ENCODE measurements at places on chromosomes 2 and 18. TPM values are rescaled to one million over a fixed set of nuclear protein-coding genes. Genes with fewer than 3 reads are reported as not detected.

GRCh38 chr2:164917296-164917903 is 37.9 kb downstream of the SLC38A11 start:
- H3K36me3 ChIP-seq = no peaks in the 10 kb centered on the region
- no peaks in the 10 kb centered on the region for H3K4me1 ChIP-seq
- H3K27ac ChIP-seq = no peak overlapping the region
- H3K27me3 ChIP-seq = no peaks in the 10 kb centered on the region
- no peak for DNase-seq

- no peak overlapping the region for H3K27ac ChIP-seq
- no peaks in the 10 kb centered on the region for H3K36me3 ChIP-seq
- H3K4me1 ChIP-seq = no peaks in the 10 kb centered on the region
- no peak overlapping the region for H3K4me3 ChIP-seq
These were observed 53.5 kb upstream of the ASAP2 start for GRCh38 chr2:9152975-9153642.

DNA sequence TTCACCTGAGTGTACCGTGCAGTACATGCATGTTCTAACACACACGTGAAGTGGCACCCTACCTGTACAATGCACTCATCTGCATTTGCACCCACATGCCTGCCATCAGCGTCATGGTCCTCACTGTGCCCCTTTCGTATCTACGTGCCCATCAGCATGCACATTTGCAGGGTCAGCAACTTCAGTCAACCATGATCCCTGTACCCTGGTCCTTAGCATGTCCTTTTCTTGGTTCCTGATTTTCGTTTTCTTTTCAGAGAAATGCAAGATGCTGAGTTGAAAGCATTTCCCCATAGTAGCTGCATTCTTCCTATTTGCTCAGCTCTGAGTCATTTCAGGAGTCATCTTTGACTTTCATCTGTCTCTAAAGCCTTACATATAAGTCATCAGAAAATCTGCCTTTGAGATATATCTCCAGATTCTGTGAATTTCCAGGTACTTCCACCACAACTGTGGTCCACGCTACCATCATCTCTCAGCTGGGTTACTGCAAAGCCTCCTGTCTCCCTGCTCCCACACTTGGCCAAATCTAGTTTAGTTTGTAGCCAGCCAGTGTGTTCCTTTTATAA is 14.7 kb upstream of the PUM2 start:
- no peak overlapping the region for H3K27ac ChIP-seq
- no peaks in the 10 kb centered on the region for H3K4me1 ChIP-seq
- DNase-seq = no peak
- H3K27me3 ChIP-seq = no peaks in the 10 kb centered on the region
- no peak overlapping the region for H3K4me3 ChIP-seq
- H3K36me3 ChIP-seq = no peaks in the 10 kb centered on the region

- H3K4me3 ChIP-seq = no peak overlapping the region
- no peak for DNase-seq
- no peaks in the 10 kb centered on the region for H3K4me1 ChIP-seq
- H3K36me3 ChIP-seq = no peaks in the 10 kb centered on the region
- H3K27ac ChIP-seq = no peak overlapping the region
These were observed 81.3 kb downstream of the DGKD start for GRCh38 chr2:233435436-233436190.

DNA sequence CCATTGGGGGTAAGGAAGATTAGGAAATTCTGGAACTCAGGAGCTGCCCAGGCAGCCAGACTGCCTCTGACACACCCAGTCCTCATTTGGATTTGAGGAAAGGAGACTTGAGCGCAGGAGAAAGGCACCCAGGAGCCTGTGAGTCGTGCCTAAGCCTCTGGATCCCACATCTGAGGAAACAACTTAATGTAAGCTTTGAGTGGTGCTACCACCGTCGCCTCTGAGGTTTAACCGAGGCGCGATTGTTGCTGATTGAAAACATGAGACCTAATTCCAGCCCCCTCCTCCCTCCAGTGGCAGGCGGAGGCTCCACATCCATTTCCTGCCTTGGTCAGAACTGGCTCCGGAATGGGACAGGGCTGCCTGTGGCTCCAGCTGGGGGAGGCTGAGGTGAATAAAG is 176.7 kb upstream of the PKDCC start:
- H3K27me3 ChIP-seq = no peaks in the 10 kb centered on the region
- H3K4me1 ChIP-seq = no peaks in the 10 kb centered on the region
- no peak for DNase-seq

DNA sequence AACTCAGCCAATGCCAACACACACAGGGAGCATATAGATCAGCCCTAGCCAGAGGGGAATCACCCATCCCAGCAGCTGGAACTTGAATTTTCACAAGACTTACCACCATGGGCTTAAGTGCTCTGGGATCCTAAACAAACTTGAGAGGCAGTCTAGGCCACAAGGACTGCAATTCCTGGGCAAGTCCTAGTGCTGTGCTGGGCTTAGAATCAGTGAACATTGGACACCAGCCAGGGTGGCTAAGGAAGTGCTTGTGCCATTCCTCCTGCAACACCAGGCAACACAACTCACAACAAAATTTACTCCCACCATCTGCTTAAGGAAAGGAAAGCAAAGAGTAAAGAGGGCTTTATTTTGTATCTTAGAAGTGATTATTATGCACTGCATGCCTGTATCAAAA is 38.9 kb downstream of the SRD5A2 start:
- H3K27ac ChIP-seq = no peak overlapping the region
- H3K36me3 ChIP-seq = no peaks in the 10 kb centered on the region
- no peak overlapping the region for H3K4me3 ChIP-seq
- H3K27me3 ChIP-seq = no peaks in the 10 kb centered on the region

GRCh38 chr2:50955081-50955480 is 76.9 kb downstream of the NRXN1 start:
- DNase-seq = no peak
- H3K4me1 ChIP-seq = no peaks in the 10 kb centered on the region
- no peaks in the 10 kb centered on the region for H3K36me3 ChIP-seq
- no peak overlapping the region for H3K27ac ChIP-seq
- H3K4me3 ChIP-seq = no peak overlapping the region
- H3K27me3 ChIP-seq = no peaks in the 10 kb centered on the region

DNA sequence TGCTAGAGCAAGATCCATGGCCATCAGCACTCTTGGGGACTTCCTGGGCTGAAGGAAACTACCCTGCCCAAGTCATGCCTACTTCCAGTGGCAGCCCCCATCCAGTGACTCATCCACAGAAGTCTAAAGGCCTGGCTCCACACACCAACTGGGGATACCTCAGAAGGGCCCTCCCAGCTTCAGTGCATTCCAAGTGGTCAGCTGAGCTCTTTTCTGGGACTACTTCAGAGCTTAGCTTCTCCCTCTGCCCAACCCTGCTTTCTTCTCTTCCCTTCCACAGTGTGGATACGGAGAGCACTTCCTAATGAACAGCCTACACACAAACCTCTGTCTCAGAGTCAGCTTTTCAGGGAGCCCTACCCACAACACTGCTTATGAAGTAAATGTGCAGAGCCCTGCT is 66.5 kb downstream of the CLHC1 start:
- H3K27ac ChIP-seq = peak overlapping the region; percentile 14
- no peak for DNase-seq

DNA sequence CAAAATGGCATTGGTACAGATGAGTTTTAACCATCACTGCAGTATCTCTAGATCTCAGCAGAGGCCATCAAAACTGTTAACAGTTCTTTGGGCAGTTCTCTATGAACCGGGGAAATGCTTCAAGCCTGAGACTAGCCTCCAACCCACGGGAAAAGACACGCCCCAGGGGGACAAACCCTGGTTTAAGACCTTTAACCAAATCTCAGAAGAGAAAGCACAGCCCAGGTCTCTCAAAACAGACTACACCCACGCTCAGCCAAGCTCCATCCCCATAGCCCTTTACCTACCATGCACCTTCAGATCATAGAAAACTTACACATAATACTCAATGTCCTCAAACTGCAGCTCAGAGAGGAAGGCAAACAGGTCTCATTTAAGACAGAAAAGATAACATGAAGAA is 78.3 kb downstream of the TMEM163 start:
- H3K36me3 ChIP-seq = no peaks in the 10 kb centered on the region
- no peaks in the 10 kb centered on the region for H3K4me1 ChIP-seq
- H3K27me3 ChIP-seq = no peaks in the 10 kb centered on the region
- H3K4me3 ChIP-seq = no peak overlapping the region

- DNase-seq = peak; percentile 58
- no peaks in the 10 kb centered on the region for H3K27me3 ChIP-seq
- peak overlapping the region; percentile 27 for H3K27ac ChIP-seq
- no peaks in the 10 kb centered on the region for H3K36me3 ChIP-seq
- H3K4me3 ChIP-seq = no peak overlapping the region
These were observed 39.1 kb downstream of the FBXO11 start for GRCh38 chr2:47867205-47867604.

DNA sequence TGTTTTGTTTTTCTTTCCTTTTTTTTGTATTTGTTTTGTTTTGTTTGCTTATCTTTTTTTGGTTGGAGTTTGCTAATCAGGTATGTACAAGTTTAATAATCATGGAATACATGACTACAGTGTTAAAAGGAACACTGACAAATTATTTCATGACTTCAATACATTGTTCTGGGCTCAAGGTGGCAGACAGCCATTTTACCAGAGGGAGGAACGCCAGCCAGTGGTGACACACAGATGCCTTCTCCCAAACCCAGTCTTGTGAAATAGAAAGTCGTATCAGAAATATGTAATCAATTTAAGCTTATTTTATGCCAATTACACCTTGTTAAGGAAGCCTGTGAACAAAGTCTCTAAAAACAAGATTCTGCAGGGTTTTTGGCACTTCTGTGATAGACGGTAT is 264.0 kb upstream of the EPHA4 start:
- DNase-seq = no peak
- no peaks in the 10 kb centered on the region for H3K27me3 ChIP-seq
- no peak overlapping the region for H3K4me3 ChIP-seq
- no peaks in the 10 kb centered on the region for H3K4me1 ChIP-seq
- H3K36me3 ChIP-seq = no peaks in the 10 kb centered on the region

GRCh38 chr2:138475277-138475776 is 26.2 kb upstream of the SPOPL start:
- no peaks in the 10 kb centered on the region for H3K4me1 ChIP-seq
- no peaks in the 10 kb centered on the region for H3K36me3 ChIP-seq
- H3K27ac ChIP-seq = no peak overlapping the region
- DNase-seq = no peak

DNA sequence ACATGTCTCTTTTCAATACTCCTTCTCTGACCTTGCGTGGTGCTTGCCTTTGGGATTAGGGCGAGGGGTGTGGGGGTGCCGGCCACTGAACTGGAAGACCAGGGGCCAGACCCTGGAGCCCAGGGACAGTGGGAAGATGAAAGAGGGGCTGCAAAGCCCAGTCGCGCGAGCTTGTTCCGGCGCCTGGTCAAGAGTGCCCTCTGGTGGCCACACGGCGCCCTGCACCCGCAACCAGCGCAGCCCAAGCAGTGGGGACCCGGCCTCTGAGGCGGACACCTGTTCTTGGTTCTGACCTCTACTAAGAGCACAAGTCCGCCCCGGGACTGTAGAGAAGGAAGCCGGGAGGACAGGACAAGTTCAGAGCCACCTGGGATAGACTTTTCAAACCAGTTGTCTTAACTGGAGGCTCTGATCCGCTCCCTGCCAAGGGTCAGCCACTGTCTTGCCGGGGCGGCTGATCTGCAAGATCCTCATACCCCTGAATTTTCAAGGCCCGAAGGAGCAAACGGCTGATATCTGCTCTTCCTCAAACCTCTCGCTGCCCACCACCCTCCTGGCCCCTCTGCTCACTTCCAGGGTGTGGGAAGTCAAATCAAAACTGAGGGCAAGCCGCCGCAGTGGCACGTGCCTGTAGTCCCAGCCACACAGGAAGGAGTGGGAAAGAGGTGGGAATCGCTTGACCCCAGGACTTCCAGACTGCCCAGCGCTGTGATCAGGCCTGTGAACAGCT is 14.9 kb upstream of the MSH6 start:
- H3K36me3 ChIP-seq = no peaks in the 10 kb centered on the region
- no peak overlapping the region for H3K4me3 ChIP-seq
- no peaks in the 10 kb centered on the region for H3K4me1 ChIP-seq
- DNase-seq = peak; percentile 58
- H3K27ac ChIP-seq = no peak overlapping the region

GRCh38 chr18:6311456-6312215 is 103.1 kb downstream of the L3MBTL4 start:
- no peaks in the 10 kb centered on the region for H3K4me1 ChIP-seq
- no peaks in the 10 kb centered on the region for H3K27me3 ChIP-seq
- no peak overlapping the region for H3K27ac ChIP-seq
- no peaks in the 10 kb centered on the region for H3K36me3 ChIP-seq
- no peak for DNase-seq

DNA sequence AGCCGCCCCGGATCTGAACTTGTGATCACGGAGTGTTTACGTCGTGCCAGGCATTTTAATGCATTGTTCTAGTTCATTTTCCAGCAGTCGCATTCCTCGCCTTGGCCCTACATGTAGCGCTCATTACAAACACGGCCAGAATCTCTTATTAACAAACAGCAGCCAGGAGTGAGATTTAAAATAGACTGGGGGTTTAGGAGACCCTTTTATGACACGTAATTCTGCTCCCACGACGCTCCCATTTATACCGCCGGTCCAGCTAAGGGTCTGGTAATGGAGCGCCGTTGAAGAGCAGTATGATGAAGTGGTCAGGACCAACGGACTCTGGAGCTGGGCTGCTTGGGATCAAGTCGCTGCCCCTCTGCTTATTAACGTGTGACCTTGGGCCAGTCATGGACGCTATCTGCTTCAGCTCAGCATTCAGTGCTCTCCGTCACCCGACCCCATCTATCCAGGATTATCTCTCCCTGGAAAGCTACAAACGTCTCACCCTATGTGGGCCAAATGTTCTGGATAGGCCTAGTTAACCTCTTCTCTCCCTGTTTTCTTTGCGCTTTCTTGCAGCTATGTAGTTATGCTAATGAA is 745 bp downstream of the MSH2 start:
- no peak for DNase-seq
- no peaks in the 10 kb centered on the region for H3K27me3 ChIP-seq
- peak overlapping the region; percentile 71 for H3K27ac ChIP-seq
- H3K36me3 ChIP-seq = no peaks in the 10 kb centered on the region
- H3K4me3 ChIP-seq = peak overlapping the region; percentile 78

The PARD6G gene
- total RNA-seq = 4.6 TPM

The UXS1 gene
- total RNA-seq = 90.9 TPM

The TRIM43 gene
- not detected for total RNA-seq

The EN1 gene
- not detected for total RNA-seq

The ITGA4 gene
- total RNA-seq = 4.4 TPM
